Thymus (tissue), 14 donors: ENCODE measurements at places on chromosomes 3 and 15. TPM values are rescaled to one million over a fixed set of nuclear protein-coding genes. Genes with fewer than 3 reads are reported as not detected.

- H3K27ac ChIP-seq: no peak overlapping the region
- H3K4me3 ChIP-seq: no peak overlapping the region
- no peaks in the 10 kb centered on the region for H3K36me3 ChIP-seq
- no peaks in the 10 kb centered on the region for H3K27me3 ChIP-seq
- DNase-seq: no peak
- H3K4me1 ChIP-seq: no peaks in the 10 kb centered on the region
Measured at GRCh38 chr3:159627229-159627628, 361.4 kb upstream of the IL12A start.

- H3K4me1 ChIP-seq: no peaks in the 10 kb centered on the region
- H3K27ac ChIP-seq: no peak overlapping the region
- H3K36me3 ChIP-seq: no peaks in the 10 kb centered on the region
- H3K4me3 ChIP-seq: no peak overlapping the region
Measured at GRCh38 chr3:190036631-190037030, 84.1 kb downstream of the P3H2 start.

GRCh38 chr3:140910860-140911259 is 30.8 kb upstream of the SLC25A36 start:
- no peaks in the 10 kb centered on the region for H3K36me3 ChIP-seq
- no peak overlapping the region for H3K27ac ChIP-seq

EXD1 gene
- polyA plus RNA-seq: 0.34 TPM

RYR3 gene
- 10.4 TPM for polyA plus RNA-seq

DNA sequence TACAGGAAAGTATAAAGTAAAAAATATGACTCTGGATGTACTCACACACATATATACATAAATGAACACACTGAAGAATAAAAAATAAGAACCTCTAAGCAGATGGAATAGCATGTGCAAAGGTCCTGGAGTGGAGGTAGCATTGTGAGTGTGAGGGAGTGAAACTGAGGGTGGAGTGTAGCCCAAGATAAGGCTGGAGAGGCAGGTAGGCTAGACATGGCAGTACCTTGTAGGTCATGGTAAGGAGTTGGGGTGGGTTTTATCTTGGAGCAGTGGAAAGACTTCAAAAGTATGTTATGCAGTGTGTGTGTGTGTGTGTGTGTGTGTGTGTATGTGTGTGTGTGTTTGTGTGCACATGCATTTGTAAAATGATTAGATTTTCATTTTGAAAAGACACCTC is 49.5 kb downstream of the TLNRD1 start:
- H3K27ac ChIP-seq: no peak overlapping the region
- no peaks in the 10 kb centered on the region for H3K4me1 ChIP-seq
- DNase-seq: no peak

GRCh38 chr15:90869601-90870353 is 1.4 kb downstream of the FURIN start:
- peaks cover 7% of the 10 kb centered on the region for H3K27me3 ChIP-seq
- DNase-seq: peak; percentile 30
- H3K4me3 ChIP-seq: no peak overlapping the region
- H3K36me3 ChIP-seq: no peaks in the 10 kb centered on the region

SLITRK3 gene
- under 0.01 TPM for polyA plus RNA-seq

DNA sequence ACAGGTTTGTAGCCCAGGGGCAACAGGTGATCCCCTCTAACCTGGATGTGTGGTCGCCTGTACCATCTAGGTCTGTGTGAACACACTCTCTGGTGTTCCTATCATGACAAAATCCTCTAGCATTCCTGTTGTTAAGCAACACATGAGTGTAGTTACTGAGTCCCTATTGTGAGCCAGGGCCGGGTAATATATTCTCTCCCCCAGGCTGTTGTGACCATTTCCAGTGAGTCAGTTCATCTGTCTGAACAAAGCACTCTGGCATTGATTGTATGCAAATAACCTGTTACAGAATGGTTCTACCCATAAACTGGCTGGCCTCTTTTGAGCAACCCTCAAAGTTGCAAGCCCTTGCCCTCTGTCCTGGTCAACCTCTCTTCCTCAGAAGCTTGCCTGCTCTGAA is 2.6 kb upstream of the FLNB start:
- no peaks in the 10 kb centered on the region for H3K27me3 ChIP-seq
- no peak overlapping the region for H3K4me3 ChIP-seq
- H3K4me1 ChIP-seq: peaks cover 6% of the 10 kb centered on the region
- no peaks in the 10 kb centered on the region for H3K36me3 ChIP-seq

PLA2G4B gene
- 45.4 TPM for polyA plus RNA-seq

DNA sequence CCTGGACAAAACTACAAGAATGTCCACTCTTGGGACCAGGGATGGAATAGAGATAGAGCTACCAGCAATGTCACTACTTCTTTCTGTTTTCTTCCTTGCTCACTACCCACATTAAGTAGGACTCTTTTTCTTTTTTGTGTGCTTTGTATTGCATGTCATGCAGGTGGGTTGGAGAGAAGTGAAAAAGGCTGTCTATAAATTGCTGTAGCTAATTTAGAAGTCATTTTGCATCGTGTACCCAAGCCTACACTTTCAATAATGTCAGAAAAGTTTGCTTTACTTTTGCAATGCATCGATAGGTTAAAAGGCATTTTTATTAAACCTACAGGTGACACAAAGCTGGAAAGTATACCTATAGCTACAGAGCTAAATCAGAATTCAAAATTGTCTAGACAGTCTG is 58.9 kb downstream of the GTF2E1 start:
- H3K4me1 ChIP-seq: no peaks in the 10 kb centered on the region
- no peaks in the 10 kb centered on the region for H3K36me3 ChIP-seq
- H3K27ac ChIP-seq: no peak overlapping the region
- no peak for DNase-seq

SEC22C gene
- polyA plus RNA-seq: 24.9 TPM

DNA sequence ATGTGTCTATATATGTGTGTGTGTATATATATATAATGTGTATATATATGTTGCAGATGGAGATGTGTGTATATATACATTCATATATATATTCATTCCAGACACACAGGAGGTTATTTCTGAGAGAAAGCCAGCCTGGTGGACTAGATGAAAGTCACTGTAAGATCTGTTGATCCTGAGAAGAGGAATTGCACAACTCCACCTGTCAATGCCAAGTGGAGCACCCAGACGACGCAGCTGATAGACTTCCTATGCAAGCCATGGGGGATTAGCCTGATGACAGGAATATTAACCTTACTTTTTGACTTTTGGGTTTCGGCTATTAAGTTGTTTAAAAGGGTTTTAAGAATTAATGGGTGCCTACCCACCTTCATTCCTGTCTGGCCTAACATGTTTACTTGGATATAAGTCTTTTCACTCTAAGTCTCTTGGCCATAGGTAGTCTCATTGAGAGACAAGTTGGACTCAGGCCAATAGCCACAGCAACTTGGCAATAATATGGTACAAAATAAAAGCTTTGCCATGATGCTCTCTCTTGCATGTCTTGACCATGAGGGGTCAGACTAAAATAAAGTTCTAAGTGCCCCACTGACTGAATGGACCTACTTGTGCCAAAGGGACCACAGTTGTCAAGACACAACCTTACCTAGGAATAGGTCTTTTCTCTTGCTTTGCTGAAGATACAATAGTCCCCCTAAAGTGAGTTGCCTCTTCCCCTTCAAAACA is 35.9 kb upstream of the GOLGA6L2 start:
- H3K4me1 ChIP-seq: no peaks in the 10 kb centered on the region
- no peak overlapping the region for H3K27ac ChIP-seq
- no peak overlapping the region for H3K4me3 ChIP-seq
- H3K27me3 ChIP-seq: no peaks in the 10 kb centered on the region
- no peak for DNase-seq
- no peaks in the 10 kb centered on the region for H3K36me3 ChIP-seq

SATB1 gene
- polyA plus RNA-seq: 172 TPM

DNA sequence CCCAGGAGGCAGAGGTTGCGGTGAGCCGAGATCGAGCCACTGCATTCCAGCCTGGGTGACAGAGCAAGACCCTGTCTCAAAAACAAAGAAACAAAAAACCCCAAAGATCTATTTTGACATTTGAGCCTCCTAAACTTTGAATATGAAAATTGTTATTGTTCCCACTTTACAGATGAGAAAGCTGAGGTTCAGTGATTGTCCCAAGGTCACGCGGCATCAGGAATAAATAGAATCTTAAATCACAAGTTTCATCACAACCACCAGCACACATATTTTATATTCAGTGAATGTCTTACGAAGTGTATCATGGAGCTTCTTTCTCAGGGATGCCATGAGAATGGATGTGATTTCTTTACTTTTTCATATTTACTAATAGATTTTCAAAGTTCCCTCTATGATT is 5.3 kb upstream of the LRIG1 start:
- no peaks in the 10 kb centered on the region for H3K36me3 ChIP-seq
- H3K27ac ChIP-seq: no peak overlapping the region
- no peak overlapping the region for H3K4me3 ChIP-seq
- peaks cover 9% of the 10 kb centered on the region for H3K27me3 ChIP-seq

TMOD2 gene
- 4.8 TPM for polyA plus RNA-seq

DNA sequence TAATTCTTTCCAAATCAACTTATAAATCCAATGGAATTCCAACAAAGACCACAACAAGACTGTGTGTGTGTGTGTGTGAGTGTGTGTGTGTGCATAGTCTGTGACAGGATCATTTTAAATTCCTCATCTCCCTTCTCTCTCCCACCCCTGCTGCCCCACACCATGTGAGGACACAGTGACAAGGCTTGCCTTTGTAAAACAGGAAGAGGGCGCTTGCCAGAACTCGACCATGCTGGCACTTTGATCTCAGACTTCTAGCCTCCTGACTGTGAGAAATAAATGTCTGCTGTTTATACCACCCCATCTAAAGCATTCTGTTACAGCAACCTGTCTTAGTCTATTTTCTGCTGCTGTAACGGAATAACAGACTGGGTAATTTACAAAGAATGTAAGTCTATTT is 99.1 kb downstream of the NSMCE3 start:
- H3K4me3 ChIP-seq: no peak overlapping the region
- no peak for DNase-seq
